Inflammatory macrophage treated with lipopolysaccharide for 1 hour (primary cell): ENCODE measurements at places on chromosomes 4 and X.

- no peak for DNase-seq
Observed at GRCh38 chrX:24231641-24232179, 82.2 kb downstream of the SUPT20HL2 start.

- DNase-seq, result no peak
Observed at GRCh38 chrX:130330706-130331105, 9.0 kb upstream of the SLC25A14 start.

- DNase-seq, result no peak
Observed at GRCh38 chr4:106149026-106149425, 167.0 kb downstream of the TBCK start.

DNA sequence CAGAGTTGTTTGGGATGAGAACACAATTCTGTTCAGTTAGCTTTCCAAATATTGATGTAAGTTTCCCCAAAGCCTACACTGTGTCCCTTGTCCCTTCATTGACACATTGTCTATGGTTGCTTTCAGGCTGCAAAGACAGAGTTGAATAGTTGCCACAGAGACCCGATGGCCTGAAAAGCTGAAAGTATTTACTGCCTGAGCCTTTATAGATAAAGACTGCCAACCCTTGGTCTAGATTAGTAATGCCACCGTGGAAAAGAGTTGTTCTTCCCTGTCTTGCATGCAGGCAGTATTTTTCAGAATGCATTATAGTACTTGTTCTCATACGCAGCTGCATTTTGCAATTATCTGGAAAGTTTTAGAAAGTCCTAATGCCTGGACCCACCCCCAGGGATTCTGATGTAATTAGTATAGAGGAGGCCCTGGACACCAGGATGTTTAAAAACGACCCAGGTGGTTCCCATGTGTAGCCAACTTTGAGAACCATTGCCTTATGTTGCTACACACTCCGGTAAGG lies 180.8 kb downstream of the FRMPD4 start:
- no peak for DNase-seq

DNA sequence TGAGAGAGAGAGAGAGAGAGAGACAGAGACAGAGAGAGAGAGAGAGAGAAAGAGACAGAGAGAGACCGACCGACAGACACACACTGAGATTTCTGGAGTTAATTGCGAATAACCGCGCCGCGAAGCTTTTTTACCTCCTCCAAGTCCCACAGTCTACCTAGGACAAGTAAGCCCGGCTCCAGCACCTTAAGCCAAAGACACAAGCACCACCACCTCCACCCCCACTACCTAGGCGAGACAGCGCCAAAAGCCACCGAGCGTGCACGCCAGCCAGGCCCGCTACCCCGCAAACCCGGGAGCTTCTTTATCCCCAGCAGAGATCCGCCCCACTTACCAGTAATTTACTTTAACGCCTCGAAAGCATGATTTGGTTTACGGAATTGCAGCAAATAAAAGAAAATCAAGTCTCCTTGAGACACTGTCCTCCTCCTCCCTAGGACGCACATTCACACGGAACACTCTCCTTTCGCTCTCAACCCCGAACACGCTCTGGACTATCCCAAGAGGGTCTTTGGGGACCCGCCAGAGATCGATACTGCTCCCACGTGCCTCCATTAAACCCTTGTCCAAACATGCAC lies 649.6 kb upstream of the DIPK2B start:
- DNase-seq, result no peak

- DNase-seq, result no peak
Observed at GRCh38 chr4:25117716-25118472, 42.4 kb downstream of the SEPSECS start.

- DNase-seq, result no peak
Observed at GRCh38 chrX:10574663-10575062, 45.7 kb downstream of the MID1 start.

GRCh38 chr4:127261476-127261875 lies 371.3 kb upstream of the INTU start:
- DNase-seq, result no peak

- peak; percentile 88 for DNase-seq
Observed at GRCh38 chr4:140790765-140791164, 34.6 kb upstream of the TBC1D9 start.

- peak; percentile 62 for DNase-seq
Observed at GRCh38 chrX:153934762-153935325, at the start of gene NAA10. Gene NAA10 (minus strand): TSS chrX:153935037. CDS start chrX:153934904, 133 bp downstream.

DNA sequence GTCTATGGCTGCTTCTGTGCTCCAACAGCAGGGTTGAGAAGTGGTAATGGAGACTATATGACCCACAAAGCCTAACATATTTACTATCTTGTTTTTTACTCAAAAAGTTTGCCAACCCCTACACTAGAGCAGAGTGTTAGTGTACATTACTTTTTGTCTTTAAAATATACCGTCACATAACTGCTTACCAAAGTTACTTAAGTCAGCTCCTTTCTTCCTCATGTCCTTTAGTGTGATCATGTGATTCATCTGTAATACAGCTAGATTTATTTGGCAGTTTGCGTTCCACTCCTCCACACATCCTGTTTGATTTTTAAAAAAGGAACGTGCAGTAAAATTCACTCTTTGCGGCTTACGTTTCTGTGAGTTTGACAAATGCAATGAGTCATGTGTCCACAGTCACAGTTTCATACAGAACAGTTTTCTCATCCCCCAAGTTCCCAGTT lies 162.4 kb upstream of the GPRIN3 start:
- DNase-seq, result peak; percentile 84

DNA sequence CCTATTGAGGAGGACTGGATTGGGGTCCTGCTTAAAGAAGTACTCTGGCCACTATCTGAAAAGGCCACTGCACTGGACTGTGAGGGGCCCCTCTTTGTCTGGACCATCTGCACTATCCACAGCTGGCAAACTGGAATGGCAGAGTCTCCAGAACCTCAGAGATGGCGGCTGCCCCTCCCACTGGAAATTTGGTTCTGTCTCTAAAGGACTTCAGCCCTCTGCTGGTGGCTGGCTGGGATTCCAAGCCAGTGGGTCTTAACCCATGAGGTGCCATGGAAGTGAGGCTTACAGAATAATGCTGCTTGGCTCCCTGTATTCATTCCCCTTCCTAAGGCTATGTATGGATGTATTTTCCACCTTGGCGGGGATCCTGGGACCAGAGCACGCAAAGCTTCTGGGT lies 41.6 kb upstream of the CYLC1 start:
- DNase-seq, result no peak

GRCh38 chr4:1099684-1100335 lies 13.6 kb downstream of the RNF212 start:
- DNase-seq, result no peak

- no peak for DNase-seq
Observed at GRCh38 chrX:111352424-111352823, 59.6 kb downstream of the DCX start.

DNA sequence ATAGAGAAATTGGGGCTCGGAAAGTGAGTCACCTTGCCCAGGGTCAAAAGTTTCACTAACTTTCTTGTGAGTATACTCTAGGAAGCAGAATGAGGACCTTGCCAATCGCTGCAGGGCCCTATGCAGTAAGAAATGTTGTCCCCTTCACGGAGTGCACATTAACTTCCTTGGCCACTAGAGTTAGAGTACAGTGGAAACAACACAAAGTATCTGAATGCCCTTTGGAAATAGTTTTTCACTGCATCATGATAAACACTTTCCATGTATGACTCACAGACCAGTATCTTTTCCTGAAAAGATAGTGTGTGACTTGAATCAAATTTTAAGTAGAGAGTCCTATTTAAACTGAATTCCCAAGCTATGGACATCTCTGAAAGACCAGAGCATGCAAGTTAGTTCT lies 45.5 kb upstream of the STK26 start:
- DNase-seq, result no peak
